ENCODE measurements at places on chromosomes 4 and X. TPM values are rescaled to one million over a fixed set of nuclear protein-coding genes. Genes with fewer than 3 reads are reported as not detected.

The MAGEA3 gene
- total RNA-seq = not detected

The CORIN gene
- total RNA-seq = 0.17 TPM

DNA sequence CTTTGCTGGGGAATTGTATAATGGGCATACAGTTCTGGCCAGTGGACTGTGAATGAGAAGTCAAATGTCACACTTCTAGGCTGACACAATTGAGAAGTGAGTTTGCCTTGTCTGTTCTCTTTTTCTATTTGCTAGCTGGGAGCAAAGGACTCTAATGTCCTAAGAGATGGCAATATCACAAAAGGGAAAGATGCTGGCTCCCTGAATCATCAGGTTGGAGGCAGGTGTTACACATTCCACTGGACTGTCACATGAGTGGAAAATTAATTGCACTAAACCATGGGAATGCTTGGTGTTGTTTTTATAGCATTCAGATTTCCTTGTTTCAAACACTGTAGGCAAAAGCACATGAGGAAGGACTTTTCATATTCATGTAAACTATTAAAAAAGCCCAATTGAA lies 388.3 kb downstream of the ADAM29 start:
- no peak for DNase-seq

The TSPAN7 gene
- 10.1 TPM for total RNA-seq

The REPS2 gene
- 5.0 TPM for total RNA-seq

DNA sequence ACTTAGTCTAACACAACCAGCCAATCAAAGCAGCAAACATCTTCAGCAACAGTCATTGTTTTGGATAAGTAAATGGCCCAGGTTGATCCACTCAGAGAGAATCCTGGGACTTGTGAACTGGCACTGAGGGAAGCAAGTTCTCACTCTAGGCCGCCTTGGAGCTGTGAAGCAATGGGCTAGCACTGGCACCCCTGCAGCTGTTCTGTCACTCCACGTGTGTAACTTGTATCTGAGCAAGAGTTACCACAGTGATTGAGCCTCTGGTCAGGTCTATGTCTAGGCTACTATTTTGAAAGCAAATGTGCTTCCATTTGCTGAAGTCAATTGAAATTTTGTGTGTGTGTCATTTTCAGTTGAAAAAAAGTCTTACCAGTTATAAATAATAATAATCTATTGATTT lies 57.2 kb upstream of the HS3ST1 start:
- no peak for DNase-seq

GRCh38 chr4:9999956-10000561 lies 21.2 kb downstream of the SLC2A9 start:
- DNase-seq = no peak

The NEIL3 gene
- total RNA-seq = 11.0 TPM

- no peak for DNase-seq
Measured at GRCh38 chrX:31443654-31444053, 371.8 kb upstream of the FTHL17 start.

DNA sequence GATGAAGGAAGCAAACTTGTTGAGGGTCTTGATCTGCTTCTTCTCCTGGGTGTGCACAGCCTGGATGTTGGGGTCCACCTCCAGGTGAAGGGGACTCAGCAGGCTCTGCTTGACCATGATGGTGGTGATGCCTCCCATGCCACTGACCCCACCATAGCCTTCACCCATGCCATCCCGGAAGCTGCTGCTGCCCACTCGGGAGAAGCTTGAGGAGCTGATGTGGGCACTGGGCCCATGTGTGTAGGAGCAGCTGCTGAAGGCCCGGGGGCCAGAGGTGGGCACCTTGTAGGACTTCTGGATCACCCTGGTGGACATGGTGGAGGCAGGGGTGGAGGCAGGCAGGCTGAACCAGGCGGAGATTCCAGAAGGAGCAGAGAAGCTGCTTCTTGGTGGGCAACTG lies 432.7 kb upstream of the DIPK2B start:
- no peak for DNase-seq

The ANK2 gene
- 1.6 TPM for total RNA-seq

The PASD1 gene
- total RNA-seq = not detected

GRCh38 chrX:39261446-39262147 lies 460.3 kb downstream of the MID1IP1 start:
- DNase-seq = no peak

DNA sequence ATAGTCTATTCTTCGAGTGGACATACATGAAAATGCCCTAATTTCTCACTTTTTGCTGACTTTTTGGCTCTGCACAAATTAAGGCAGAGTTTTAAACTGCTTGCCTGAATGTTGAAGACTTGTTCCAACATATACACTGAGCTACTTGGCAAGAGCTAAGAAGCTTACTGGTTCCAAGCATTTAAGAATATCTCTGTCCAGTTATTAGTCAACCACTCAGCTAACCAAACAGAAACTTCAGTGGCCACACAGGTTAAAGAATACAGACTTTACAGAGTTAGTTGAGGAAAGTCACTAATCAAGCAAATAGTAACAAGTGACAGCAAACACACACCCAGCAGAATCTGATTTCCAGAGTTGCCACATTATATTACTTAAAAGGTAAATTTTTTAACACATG lies 35.5 kb downstream of the AMER1 start:
- DNase-seq = no peak

- DNase-seq = no peak
Measured at GRCh38 chrX:2432298-2432863, 68.4 kb downstream of the DHRSX start.

The EVC2 gene
- total RNA-seq = 0.84 TPM

DNA sequence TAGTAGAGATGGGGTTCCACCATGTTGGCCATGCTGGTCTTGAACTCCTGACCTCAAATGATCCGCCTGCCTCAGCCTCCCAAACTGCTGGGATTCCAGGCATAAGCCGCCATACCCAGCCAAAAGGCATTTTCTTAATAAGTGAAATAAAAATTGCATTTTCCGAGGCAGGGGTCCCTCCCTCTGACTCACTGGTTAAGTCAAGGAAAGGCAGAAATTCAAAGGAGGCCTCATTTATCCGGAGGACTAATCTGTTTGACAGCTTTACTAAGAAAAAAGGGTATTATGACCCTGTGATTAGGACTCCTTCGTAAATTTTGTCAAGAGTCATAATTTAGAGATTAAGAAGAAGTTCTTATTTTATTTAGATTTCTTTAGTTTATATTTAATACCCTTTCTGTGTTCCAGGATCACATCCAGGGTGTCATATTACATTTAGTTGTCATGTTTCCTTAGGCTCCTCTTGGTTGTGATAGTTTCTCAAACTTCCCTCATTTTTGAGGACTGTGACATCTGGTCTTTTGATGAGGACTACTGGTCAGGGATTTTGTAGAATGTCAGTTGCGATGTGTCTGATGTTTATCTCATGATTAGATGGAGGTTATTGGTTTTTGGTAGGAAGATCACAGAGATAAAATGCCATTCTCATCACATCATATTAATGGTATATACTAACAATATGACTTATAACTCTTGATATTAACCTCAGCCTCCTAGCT lies 753.7 kb upstream of the AMOT start:
- no peak for DNase-seq

DNA sequence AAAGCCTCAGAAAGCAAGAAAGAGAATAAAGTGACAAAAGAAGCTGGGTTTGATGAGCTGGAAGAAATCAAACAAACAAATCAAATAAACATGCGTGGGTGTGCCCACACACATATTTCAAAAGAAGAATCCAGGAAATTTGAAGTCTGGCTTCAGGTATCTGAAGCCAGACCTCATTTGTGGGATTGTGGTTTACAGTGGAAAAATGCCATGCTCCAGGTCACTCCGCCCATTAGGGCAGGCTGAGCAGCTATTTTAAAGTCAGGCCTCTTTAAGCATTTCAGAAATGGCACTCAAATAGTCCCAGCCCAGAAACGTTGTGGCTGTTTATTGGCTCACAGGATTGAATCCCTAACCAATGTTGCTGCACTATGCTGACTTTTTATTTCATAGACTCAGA lies 226.1 kb upstream of the F9 start:
- DNase-seq = no peak

The UBE2D3 gene
- total RNA-seq = 231 TPM

- DNase-seq = no peak
Measured at GRCh38 chr4:76582817-76583087, 147.7 kb downstream of the SHROOM3 start.

The PHEX gene
- 0.08 TPM for total RNA-seq

DNA sequence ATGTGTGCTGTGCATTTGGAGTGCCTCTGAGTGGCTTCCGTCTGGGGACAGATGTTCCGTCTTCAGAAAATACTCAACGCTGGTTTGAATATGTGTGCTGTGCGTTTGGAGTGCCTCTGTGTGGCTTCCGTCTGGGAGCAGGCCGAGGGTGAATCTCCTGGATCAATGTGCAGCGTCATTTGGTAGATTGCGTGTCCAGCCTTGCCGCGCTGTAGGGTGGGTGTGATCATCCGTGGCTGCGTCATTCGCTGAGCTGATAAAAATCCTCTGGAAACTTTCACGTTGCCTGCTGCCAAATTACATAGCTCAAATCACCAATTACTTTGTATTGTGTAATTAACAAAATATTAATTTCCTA lies 12.1 kb downstream of the UVSSA start:
- DNase-seq = no peak

- no peak for DNase-seq
Measured at GRCh38 chr4:47315346-47315745, 148.2 kb downstream of the COMMD8 start.

The SPANXB1 gene
- total RNA-seq = not detected

The SHOX gene
- not detected for total RNA-seq

The FAM9C gene
- total RNA-seq = not detected

DNA sequence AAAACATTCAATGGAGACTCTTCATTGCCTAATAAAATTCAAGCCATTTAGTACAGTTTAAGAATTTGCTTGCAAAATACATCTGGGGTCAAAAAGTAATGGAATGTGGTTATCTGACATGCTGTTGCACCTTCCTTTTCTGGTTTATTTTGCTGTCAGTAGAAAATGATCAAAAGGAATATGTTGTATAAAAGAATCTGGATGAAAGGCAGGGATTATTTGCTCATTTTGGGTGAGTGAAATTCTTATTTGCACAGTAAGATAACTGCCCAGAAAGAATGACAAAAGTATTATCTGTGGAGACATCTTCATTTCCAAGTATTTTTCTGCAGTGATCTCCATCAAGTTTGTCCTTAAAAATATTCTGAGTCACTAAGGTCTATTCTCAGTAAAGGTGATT lies 30.4 kb downstream of the BOD1L1 start:
- no peak for DNase-seq

DNA sequence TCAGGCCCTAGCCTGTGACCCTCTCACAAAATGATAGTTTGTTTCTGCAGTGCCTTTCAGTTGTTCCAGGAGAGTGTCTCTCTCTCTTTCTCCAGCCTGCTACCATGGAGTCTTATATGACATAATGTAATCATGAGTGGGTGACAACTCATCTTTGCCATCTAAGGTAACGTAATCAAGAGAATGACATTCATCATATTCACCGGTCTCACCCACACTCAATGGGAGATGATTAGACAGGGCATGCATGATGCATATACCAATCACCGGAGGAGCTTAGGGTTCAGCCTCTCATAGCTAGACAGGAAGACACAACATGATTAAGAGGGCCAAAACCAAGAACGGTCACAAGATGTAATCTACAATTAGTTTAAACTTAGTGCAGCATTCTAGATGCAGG lies 97.1 kb upstream of the FAM9B start:
- DNase-seq = no peak

DNA sequence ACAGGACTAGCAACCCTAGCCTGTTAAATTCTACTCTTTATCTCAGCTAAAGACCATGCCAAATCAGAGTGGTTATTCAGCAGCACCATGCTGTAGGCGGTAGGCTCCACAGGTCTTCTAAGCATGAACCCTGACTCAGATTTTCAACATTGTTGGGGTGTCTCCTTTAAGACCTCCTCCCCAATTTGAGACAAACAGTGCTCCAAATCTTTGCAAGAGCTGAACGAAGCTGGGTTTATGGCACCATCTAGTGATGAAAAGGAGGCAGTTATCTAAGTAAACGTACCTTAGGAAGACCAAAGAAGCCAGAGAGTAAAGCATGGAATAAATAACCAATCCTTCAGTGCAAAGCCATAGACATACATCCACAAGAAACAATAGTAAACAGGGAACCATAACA lies 334.5 kb upstream of the SLC7A11 start:
- no peak for DNase-seq

- no peak for DNase-seq
Measured at GRCh38 chrX:154655786-154656185, 2.4 kb upstream of the CTAG2 start.

- DNase-seq = no peak
Measured at GRCh38 chr4:119564106-119564505, 64.5 kb downstream of the PDE5A start.

The ATP1B4 gene
- total RNA-seq = not detected

GRCh38 chr4:71392109-71392508 lies 53.3 kb downstream of the SLC4A4 start:
- no peak for DNase-seq

- no peak for DNase-seq
Measured at GRCh38 chr4:16722416-16722815, 176.0 kb downstream of the LDB2 start.

DNA sequence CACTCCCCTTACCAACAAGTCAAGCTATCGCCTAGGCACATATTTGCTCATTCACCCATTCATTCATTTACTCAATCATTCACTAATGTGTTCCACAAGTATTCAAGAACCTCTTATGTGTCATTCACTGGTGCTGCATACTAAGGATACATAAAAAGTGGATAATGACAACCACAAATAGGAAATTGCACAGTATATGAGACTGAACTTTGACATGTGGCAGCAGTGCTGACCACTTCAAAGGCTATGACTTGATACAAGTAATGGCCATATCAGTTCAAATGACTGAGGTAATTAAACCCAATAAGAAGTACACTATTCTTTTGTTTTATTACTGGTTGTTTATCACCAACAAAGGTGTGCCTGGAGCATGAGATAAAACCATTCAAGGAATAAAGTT lies 282.5 kb downstream of the KLHL13 start:
- no peak for DNase-seq

DNA sequence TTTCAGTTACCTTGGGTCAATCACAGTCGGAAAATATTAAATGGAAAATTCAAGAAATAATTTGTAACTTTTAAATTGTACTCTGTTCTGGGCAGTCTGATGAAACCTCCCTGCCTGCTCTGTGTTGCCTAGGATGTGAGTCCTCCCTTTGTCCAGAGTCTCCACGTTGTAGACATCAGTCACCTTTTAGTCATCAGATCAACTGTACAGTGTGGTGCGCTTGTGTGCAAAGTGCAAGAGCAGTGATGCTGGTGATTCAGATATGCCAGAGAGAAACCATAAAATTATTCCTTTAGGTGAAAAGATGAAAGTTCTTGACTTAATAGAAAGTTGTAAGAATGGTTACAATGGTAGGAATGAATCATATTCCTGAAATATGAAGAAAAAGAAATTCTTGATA lies 1.4 kb downstream of the SPATA4 start:
- no peak for DNase-seq

The IBSP gene
- total RNA-seq = not detected

The MAGEA6 gene
- not detected for total RNA-seq

The PKD2 gene
- 11.4 TPM for total RNA-seq

The CFAP47 gene
- total RNA-seq = not detected

DNA sequence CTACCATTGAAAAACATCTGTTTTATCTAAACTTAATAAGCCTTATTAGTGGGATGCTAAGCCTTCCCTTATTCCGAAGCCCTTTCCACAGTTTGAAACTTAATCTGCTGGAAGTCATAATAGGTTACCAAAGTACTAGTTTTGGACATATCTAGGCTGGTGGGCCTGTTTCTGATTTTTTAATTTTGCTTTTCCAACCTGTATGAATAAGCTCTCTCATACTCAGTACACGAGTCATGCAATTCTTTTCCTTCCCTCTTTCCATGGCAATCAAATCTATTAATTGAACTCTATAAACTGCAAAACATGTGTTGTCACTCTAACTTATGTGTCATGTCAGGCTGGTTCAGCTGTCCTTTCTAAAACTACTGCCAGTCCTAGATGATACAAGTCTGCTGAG lies 91.0 kb downstream of the AMMECR1 start:
- no peak for DNase-seq
